Stimulated activated CD8-positive, alpha-beta memory T cell treated with anti-CD3 and anti-CD28 coated beads, Interleukin-15, amount 100 ng/mL, for 1 hour (primary cell): ENCODE measurements at places on chromosomes 3 and 15.

GRCh38 chr15:74781431-74782258, at the start of gene CSK:
Gene CSK (plus strand): TSS chr15:74782080. CDS start chr15:74798298, 16,218 bp downstream.
- no peak for DNase-seq

DNA sequence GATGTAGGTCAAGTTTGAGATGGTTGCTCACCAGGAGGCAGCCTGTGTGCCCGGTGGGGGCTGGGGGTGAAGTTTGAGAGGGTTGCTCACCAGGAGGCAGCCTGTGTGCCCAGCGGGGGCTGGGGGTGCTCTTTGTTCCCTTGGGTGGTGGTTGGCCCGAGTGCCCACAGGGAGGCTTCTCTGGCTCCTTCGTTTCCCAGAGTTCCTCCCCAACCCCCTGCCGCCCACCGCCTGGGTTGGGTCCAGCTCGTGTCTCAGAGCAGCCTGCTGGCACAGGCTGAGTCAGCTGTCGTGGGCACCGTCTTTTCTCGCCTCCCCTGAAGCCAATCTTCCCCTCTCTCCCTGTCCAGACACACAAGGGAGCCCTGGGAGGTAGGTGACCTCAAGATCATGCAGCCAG, 3.1 kb downstream of the APBA2 start:
- no peak for DNase-seq

DNA sequence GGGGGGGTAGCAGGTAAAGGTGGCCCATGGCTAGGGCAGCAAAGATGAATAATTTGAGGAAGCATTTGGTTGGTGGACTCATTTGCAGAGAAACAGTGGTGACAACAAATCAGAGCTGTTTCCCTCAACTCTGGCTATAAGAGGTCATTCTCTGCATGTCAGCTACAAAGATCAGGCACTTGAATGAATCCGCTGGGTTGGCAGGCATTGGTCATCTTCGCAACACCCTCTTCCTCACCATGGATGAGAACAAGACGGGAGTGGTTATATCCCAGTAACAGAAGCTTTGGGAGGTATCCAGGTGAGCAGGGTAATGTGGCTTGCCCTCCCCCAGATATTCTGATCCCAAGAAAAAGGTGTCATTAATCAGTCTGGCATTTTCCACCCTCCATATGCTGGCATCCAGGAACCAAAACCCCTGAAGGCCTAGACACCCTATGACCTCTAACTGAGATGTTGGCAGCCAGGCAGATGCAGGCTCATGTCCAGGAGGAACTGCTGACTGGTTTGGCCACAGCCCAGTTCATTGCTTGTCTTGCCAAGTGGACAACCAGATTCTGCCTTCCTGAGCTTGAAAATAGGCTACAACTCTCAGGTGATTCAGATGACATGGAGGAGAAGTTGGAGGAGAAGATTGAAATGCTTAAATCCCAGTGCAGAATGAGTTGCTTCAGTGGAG, 108.9 kb upstream of the TRIM42 start:
- DNase-seq = no peak

DNA sequence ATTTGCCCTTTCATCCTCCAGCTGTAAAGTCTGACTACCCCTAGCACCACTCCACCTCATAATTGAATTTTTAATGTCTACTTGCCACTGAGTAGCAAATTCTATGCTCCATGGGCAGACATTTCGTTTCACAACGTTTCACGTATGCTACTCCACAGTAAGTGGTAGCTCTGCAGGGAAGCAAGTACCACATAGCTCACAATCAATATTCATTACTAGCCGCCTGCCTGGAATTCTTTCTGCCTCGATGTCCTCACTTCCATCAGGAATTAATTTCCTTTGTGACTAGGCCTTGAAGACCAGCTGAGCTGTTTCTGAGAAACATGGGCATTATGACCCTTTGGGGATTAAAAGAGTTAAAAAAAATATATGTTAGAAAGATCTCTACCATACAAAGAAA, 15.3 kb downstream of the NPTN start:
- no peak for DNase-seq

DNA sequence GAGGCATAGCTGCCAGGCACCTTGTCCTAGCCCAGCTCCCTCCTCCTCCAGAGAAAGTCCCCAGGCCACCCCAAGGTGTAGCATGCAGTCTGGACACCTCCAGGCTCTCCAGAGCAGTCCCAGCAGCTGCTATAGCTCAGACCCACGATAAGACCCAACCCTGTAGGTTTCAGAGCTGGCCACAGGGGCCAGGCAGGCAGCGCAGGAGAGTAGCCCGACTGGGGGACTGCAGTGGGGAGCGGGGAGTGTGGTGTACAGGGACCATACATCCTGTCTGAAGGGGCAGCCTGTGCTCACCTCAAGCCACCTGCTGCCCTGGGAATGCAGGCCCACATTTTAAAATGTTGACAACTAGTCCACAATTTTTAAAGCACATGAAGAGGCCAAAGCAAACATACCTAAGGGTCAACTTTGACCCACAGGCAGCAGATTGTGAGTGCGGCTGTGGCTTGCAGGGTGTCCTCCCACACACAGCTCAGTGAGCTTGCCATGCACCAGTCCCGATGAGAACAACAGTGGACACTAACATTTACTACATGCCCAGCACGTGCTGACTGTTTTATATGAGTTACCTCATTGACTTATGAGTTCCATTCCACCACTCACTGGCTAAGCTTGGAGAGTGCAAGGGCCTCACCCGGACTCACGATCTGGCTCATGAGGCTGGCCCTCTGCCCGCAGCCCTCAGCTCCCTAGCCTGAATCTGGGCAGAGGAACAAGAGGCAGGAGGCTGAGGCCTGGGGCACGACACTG, 81.4 kb downstream of the DNAJB8 start:
- no peak for DNase-seq
